ENCODE measurements at places on chromosomes 1 and 21.

DNA sequence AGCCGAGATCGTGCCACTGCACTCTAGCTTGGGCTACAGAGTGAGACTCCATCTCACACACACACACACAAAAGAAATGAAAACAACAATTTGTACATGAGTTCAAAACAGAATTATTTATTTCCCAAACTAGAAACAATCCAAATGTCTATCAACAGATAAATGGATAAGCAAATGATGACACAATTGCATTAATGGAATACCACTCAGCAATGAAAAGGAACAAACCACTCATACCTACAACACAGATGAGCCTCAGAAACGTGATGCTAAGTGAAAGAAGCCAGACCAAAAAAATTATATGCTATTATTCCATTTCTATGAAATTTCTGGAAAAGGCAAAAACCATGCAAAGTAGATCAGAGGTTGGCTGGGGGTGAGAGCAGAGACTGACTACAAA is 2.0 kb upstream of the PGD start:
- DNase-seq: no peak

DNA sequence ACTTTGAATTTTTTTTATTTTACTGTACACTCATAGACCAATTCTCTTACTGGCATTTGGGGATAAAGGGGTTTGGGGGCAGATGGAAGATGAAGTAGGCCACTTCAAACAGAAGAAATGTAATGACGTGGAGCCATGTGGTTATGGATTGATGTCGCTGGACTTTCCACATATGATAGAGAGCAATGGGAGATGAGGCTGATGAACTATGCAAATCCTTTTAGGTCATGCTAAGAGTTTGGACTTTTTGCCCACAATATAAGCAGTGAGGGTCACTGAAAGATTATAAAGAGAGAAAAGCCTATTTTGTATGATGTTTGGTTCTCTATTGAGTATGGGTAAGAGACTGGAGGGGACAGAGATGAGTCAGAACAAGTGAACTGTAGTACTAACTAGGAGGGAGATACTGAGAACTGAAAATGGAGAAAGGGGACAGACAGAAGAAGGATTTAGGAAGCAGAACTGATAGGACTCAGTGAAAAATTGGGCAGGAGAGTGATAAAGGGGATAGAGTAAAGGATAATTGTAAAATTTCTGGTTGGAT is 9.2 kb downstream of the C1orf21 start:
- DNase-seq: no peak

DNA sequence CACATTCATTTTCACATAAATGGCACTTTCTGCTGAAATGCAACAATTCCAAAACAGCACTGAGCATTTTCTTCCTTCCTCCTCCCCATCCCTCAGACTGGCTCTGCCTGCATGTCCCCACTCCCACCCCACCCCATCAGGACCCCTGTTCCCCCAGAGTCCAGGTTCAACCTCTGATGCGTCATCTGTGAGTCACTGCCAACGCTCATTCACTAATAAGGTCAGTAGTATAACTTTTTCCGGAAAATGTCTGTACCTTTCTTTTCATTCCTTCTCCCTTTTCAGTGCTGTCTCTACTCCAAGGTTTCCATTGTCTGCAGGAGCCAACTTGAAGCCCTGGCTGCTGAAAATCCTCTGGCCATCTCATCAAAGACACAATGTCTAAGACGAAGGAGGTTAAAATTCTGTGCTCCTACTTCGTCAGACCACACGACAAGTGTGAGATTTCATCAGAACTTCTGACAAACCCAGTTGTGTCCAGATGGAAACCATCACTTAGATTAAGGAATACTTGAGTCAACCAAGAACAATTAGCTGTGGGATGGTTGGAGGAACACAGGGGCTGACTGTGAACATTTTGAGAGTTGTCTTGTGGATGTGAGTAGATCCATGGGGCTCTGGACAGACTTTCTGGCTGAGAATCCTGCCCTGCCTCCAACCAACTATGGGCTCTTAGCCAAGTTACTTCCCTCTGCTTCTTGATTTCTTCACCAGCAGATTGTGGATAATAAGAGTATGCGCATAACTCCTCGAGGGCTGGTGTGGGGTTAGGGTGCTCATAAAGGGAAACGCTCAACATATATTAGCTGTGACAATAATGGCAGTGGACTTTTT is 35.6 kb upstream of the UTS2 start:
- DNase-seq: no peak

GRCh38 chr1:21165646-21166045 is 11.1 kb downstream of the EIF4G3 start:
- DNase-seq: no peak

DNA sequence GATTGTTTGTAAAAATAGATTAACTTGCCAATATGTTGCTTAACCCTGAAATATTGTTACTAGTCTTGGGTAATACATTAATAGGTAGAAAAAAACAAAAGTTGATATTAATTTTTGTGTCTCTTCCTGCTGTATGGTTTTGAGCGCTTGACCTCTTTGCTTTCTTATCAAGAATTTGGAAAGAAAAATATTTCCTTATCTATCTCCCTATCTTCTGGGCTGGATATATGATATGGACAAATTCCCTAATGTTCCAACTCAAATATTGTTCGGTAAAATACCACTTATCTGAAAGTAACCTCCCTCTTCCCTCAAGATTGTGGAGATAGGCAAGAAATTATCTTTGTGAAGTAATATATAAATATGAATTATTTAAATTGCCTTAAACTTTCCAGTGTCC is 57.3 kb downstream of the ADGRL4 start:
- no peak for DNase-seq

DNA sequence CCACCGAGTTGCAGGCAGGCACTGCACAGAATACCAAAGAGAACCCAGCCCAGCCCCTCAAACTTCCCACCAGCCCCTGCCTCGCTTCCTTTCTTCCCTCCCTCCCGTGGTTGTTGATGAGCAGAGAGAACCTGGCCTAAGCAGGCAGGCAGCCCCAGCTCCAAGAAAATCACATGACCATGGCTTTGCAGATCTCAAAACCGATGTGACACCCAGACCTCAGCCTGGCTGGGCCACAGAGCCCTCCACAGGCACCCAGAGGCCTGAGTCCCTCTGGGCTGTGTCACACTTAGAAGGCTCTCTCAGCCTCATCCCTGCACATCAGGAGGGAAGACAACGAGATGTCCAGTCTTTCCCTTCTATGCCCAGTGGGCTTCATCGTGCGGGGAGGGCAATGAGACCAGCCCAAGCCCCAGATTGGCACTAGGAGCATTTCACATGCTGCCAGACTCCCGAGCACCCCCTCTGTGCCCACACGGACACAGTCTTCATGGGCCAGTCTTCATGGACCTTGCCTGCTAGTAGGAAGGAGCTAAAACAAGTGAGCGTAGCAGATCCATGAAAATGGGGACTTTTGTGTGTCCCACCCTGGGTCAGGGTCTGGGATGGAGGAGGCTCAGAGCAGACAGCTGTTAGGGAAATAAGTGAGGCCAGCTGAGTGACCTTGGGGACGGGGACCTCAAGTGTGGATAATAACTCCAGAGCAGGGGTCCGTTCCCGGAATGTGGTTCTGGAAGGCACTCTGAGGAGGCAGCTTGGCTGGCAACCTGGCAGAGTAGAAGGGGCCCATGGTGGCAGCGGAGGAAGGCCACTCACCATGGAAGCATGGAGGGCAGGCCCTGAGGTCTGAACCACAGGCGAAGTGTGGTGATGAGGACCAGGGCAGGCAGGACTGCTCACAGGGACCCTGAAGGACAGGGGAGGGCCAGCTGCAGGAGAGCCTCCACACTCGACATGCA is 204.4 kb upstream of the VAMP3 start:
- DNase-seq: no peak

GRCh38 chr1:89528382-89528780 is 3.8 kb downstream of the LRRC8B start:
- no peak for DNase-seq

DNA sequence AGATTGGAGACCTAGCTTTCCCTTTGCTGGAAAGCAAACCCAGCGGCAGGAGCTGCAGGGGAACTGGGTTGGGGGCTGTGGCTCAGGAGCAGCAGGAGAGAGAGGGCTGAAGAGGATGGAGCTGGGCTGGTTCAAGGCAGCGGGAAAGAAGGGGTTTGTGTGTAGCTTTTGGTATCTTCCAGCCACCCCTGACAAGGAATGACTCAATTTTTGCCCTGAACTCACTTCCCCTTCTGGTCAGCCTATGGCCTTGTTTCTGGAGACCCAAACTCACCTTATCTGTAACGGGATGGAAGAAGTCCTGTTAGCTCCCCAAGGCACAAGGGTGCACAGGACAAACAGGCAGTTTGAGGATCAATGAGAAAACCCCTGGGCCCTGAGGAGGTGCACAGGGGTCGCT is 13.1 kb downstream of the C1orf115 start:
- DNase-seq: no peak

- no peak for DNase-seq
Observed at GRCh38 chr1:175481126-175482070, 262.0 kb downstream of the TNR start.

DNA sequence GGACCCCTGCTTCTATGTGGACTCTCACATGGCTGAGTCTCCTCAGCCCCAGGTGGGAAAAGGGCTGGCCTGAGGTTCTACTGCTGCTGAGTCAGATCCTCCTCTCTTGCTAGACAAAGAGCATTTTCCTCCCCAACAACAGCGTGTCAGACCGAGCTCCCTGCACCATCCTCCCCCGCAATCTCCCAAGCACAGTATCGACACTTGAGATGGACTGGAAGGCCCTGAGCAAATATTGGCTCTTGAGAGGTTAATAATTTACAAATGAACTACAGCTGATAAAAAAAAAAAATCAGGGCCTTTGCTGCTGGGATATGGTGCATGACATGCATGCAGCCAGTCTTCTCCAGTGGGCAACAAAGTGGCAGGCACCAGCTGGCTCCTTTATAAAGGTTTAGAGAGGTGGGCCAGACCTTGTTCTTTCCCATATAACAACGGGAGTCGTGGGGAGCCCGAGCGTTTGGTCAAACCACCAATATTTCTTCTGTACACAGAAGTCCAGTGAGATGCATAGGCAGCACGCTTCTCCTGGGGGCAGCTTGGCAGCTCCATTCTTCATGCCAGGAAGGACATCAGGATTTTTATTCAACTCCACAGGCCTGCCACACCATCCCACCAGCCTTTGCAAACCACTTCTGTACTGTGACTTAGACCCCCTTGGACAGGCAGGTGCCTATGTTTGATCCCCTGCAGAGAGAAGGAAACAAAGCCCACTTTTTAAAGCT is 55.4 kb upstream of the CAMK1G start:
- DNase-seq: no peak

- DNase-seq: no peak
Observed at GRCh38 chr1:173444757-173445156, 32.4 kb upstream of the PRDX6 start.

GRCh38 chr1:30661311-30661710 is 62.1 kb downstream of the MATN1 start:
- DNase-seq: no peak

DNA sequence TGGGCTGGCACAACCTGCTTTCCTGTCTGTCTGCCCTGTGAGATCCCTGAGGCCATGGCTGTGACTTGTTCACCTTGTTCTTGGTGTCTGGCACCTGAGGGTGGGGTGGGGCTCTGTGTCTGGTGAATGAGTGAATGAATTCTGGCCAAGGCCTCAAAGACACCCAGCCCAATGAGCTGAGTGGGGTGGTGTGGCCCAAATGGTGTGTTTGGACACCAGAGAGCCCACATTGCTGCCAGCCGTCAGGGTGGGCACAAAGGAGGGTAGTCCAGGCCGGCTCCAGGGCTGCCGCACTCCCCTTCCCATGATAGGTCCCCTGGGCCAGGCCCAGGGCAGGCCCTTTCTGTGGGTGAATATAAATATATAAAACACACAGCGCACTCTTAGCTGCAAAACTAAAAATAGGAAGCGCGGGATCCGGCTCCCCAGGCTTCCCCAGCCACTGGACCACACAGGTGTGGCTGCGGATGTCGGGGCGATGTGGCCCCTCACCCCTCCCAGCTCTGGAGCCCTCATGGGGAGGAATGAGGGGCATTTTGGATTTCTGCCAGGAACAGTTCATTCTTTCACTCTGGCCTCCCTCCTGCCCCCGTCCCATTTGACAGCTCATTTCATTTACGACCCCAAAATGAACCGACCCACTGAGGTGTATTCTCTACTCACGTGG is 33.3 kb downstream of the RUNX3 start:
- no peak for DNase-seq

GRCh38 chr1:180211860-180212229 is 18.2 kb upstream of the LHX4 start:
- DNase-seq: no peak

DNA sequence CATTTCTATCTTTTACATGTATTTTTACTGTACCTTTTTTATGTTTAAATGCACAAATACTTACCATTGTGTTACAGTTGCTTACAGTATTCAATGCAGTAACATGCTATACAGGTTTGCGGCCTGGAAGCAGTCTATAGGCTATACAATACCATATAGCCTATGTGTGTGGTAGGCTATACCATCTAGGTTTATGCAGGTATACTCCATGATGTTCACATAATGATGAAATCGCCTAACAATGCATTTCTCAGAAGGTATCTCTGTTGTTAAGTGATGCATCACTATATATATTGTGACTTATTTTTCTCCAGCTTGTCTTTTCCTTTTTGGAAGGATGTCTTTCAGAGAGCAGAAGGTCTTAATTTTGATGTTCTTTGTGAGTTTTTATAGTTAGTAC is 103.5 kb downstream of the MAST2 start:
- no peak for DNase-seq

- no peak for DNase-seq
Observed at GRCh38 chr1:72182859-72183258, 99.5 kb downstream of the NEGR1 start.

- DNase-seq: no peak
Observed at GRCh38 chr1:180623579-180624347, 8.1 kb upstream of the XPR1 start.

GRCh38 chr21:17550671-17551308 is 37.9 kb downstream of the CXADR start:
- no peak for DNase-seq

DNA sequence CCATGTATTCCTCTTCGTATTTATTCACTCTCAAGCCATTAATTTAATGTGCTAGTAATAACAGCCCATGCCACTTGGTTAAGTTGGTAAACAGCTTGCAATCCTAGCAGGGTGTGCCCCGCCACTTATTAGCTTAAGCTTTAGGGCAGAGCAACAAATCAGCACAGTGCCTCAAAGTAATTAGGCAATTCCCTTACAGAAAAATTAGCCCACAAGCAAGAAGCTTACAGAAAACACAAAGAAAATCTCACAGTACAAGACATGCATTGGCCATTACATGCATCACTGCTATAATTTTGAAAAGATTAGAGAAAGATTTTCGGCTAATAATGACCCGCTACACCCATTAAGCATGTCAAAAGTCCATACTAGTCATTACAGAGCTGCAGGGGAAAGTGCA is 47.6 kb downstream of the TGFB2 start:
- no peak for DNase-seq

GRCh38 chr1:232226197-232226712 is 403.7 kb downstream of the SIPA1L2 start:
- DNase-seq: no peak

- no peak for DNase-seq
Observed at GRCh38 chr1:110347182-110347893, 8.2 kb downstream of the RBM15 start.

DNA sequence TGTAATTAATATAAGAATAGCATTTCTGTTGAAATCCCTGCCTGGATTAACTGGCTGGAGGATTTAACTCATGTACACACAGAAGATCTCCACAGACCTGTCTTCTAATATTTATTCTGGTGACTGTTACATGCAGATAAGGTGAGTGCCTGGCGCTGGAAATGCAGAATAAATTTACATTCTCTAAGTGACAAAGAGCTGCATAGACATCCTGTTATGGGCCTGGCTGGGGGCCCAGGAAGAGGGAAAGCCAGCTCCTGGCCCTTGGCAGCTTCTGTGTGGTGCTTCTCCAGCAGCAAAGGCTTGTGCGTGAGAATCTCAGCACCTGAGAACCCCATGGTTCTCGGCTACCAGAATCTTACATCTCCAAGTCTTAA is 446.6 kb downstream of the PTPRU start:
- DNase-seq: no peak

GRCh38 chr1:119372503-119373086 is 4.0 kb downstream of the HAO2 start:
- DNase-seq: no peak

All from esophagus squamous epithelium (tissue), 5 donors.